ENCODE measurements at places on chromosomes 4 and X.

GRCh38 chrX:117839544-117839943, 277.1 kb downstream of the KLHL13 start:
- DNase-seq = no peak

DNA sequence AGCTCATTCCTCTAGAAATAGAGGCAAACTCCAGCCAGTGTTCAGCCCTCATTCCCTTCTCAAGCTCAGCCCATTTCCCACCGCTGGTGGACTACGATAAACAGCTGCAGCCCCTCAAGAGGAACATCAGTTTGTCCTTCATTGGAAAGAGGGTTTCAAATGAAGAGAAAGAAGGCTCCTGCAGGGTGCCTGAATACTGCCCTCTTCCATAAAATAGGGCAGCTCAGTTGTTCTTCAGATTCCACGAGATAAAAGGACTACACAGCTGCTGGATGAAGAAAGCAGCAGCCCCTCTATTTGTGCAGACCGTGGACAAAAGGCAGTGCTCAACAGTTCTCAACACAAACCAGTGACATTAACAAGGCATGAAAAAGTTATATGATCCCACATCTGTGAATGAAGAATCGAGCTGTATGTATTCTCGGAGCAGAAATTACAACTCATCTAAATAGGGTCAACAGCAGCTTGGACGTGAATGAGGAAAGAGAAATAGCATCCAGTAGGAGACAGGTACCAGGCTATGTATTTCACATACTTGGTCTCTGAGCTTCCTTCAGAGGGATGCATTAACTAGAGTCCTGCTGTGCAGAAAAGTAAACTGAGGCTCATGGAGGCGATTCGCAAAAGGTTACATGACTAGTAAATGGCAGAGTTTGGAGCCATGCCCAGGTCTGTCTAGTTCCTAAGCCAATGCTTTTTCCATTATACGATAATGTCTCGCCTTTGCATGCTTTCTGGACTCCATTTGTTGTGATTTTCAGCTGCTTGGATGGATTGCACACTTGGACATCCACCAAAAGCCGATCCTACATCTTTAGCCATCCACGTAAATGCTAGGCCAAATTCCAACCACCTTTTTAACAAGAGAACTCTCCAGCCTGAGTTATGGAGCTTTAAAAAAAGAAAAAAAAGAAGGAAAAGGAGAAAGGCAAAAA, 301.2 kb upstream of the PPARGC1A start:
- DNase-seq = no peak

DNA sequence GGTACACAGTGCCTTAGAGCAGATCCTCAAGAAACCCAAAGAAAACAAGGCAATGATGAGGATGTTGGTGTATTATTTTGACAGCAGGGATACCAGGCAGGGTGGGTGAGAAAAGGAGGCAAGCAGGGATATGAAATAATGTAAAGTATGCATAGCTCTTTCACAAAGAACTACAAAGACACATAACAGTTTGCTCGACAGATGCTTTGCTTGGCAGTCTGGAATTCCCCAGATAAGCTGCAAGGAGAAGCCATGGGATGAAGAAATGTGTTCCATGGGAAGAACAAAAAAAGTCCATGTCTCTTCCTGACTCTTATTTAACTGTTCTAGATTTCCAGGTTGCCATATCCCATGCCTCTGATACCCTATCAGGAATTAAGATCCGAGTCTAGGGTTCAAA, 75.4 kb downstream of the FAM13A start:
- DNase-seq = no peak

- DNase-seq = no peak
Observed at GRCh38 chr4:115343171-115343570, 229.8 kb upstream of the NDST4 start.

DNA sequence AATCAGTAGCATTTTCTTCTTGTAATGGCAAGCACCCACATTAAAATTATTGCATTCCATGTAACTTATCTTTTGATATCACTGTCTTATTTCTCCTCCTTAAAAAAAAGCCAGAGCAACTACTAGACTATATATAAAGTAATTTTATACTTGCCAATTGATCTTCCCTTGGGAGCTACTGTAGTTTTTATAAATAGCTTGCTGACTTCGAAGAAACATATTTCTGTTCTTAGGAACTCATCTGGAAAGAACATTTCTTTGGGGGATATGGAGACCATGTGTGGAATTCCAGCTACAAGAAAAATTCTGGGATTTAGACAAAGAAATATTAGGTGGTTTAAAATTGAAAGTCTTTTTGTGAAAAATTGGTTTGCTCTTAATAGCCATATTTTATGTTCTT, 94.9 kb downstream of the BMPR1B start:
- DNase-seq = no peak

DNA sequence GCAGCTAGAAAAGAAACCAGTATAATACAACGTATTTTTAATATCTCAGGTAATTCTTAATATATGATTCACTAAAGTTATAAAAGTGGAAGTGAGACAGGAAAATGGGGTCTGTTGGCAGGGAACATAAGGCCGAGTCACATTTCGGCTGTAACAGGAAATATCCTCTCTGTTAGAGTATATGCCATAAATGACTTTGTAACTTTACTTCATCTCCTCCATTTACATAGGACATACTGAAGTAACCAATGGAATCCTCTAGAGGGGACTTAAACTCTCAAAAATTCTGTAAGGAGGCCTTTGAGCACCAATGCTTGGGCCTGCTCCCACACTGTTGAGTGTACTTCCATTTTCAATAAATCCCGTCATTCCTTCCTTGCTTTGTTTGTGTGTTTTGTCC, 71.3 kb downstream of the ANKRD17 start:
- no peak for DNase-seq
